ENCODE measurements at places on chromosomes 3 and 15.

DNA sequence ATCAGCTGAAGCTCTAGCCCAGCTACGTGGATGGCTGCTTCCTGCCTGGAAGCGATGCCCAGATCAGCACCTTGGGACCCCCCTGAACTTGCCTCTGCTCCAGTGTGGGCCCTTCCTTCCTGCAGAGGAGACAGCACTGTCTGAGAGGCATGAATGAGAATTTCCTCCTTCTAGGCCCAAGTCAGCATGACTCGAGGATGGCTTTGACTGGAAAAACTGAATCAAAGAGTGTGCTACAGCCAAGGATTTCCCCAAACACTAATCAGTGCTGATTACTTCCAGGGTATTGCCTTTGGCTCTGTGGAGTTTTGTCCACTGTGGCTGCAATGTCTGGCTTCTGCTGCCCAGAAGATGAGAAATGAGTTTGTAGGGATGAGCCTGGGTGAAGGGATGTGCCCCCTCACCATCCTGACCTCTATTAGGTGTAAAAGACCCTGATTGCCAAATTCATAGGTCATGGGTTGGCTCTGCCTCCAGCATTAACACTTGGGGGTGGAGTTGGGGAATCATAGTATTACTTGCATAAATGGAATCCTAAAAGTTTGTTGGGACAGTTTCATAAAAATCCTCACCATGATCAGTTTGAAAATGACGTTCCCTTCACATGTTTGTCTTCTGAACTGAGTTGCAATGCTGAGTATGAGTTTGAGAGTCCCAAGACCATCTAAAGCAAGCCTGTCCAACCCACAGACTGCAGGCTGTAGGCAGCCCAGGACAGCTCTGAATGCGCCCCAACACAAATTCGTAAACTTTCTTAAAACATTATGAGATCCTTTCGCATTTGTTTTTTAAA lies 36.7 kb downstream of the FLNB start:
- DNase-seq, result no peak

GRCh38 chr3:76942101-76942500 lies 97.8 kb upstream of the ROBO2 start:
- no peak for DNase-seq

DNA sequence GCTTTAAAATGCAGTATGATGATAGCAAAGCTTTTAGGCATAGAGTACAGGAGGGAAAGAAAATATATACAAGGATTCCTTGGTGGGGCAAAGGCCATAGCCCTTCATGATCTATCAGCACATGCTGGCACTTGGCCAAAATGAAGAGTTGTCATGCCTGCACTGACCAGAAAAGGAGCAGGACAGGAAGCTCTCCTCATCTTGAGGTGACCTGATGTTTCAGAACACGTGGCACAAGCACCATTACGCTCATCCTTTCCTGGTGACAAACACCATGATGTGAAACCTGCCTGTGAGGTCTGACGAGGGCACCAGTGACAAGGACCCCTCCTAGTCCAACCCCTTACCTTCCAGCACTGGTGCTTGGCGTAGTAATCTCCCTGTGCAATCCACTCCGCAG lies 77.9 kb upstream of the DCLK3 start:
- no peak for DNase-seq

DNA sequence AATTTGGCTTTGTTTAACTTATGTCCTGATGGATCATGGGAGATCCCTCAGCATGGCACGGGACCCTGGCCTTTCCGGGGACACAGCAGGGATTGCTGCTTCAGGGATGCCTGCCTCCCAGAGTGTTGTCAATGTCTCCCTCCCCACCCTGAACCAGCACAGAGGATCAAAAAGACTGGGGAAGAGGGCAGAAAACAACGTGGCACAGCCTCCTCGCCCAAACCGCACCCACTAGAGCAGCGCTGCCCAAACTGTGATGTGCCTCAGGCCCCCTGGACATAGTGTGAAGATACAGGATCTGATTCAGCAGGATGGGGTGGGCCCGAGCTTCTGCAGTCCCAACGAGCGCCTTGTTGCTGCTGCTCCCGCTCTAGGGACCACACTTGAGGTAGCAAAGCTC lies 34.5 kb downstream of the SLC6A20 start:
- DNase-seq, result no peak

- DNase-seq, result no peak
Observed at GRCh38 chr15:75076277-75076676, 52.9 kb downstream of the PPCDC start.

DNA sequence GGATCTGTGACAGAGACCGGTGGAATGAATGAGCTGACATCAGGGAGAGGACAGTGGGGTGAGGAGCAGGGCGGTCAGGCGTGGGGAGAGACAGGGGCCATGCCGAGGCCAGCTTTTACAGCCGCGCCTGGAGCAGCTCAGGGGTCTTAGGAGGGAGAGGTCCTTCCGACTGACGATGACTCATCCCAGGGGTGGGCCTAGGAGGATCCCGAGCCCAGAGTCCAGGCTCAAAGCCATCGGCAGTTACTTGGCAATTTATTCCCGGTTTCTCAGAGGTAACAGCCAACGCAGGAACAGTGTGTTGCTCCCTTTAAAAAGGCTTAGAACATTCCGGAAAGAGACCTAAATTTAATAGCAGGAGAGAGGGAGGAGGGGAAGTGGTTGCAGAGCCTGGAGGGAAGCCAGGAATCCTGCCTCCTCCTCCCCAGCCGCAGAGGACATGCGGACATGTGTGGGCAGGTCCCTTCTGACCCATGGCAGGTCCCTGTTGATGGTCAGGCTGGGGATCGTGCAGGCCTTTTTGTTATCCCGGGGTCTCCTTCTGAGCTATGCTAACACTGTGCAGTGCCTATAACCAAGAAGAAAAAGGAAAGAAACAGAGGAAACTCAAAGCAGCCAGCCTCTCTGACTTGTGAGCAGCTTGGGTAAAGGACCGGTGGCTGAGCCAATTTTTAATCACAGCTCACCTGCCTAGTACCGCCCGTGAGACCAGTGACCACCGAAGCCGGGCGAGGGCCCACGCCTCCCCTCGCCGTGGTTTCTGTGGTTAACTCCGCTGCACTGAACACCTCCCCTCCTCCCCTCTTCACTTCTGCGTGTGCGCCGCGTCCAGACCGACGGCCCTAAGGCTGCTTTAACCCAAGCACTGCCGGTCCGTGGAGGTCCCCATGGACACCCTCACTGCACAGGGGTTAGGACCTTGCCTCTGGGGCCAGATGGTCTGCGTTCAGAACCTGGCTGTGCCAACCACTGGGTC lies 392.4 kb upstream of the PROK2 start:
- DNase-seq, result peak; percentile 32

- no peak for DNase-seq
Observed at GRCh38 chr15:68149059-68149458, 56.1 kb downstream of the CALML4 start.

GRCh38 chr3:175005881-175006280 lies 146.7 kb downstream of the NAALADL2 start:
- DNase-seq, result no peak

GRCh38 chr3:158091531-158091930 lies 14.7 kb downstream of the SHOX2 start:
- peak; percentile 35 for DNase-seq

GRCh38 chr15:27797765-27798164 lies 301.4 kb downstream of the OCA2 start:
- no peak for DNase-seq

- no peak for DNase-seq
Observed at GRCh38 chr3:14194865-14195264, 16.2 kb downstream of the LSM3 start.

GRCh38 chr15:50150851-50151250 lies 31.1 kb upstream of the SLC27A2 start:
- no peak for DNase-seq

DNA sequence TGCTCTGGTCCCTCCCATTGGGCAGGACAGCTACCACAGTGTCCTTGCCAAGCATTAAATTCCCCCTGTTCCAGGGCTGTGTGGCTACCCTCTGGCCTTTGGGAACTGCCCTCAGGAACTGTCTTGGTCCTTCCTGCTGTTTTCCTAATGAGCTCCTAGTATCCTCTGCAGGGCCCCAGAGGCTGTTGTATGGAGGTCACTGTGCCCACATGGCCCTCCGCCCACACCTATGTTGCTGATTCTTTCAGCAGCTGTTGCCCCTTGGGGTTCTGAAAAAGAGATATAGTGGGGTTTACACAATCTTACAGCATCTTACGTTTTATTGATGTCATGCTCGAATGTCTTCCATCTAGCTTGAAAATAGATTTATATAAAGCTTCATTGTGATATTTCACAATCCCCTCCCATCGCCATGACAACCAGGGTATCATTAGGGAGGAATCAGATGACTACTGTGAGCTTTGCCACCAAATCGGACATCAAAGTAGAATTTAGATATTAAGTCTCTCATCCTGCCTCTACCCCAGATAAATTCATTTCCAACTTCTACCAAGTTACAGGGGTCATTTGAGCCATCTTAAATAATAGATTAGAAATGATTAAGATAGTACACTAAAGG lies 97.1 kb upstream of the NR2E3 start:
- DNase-seq, result no peak

Data from MV-4-11 (cell line).